Tibial artery (tissue), 4 donors: ENCODE measurements at places on chromosomes 16 and 17.

DNA sequence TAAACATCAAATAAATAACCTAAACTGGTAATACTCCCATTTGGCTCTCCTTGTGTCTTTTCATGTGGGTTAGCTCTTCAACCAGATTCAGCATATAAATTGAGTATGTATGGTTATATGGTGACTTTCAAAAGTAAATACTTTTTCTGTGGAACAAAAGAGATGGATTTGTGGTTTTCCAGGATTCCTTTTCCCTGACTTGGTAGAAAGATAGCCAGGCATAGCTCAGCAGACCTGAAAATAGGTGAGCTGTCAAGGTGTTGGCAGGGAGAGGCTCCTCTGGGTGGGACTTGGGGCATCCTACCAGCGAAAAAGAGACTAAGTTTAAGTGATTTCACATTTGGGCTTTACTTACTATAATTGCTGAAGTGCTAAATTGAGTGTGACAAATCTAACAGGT is 80.3 kb downstream of the FTO start:
- DNase-seq: no peak

GRCh38 chr16:56399047-56399446 is 26.3 kb downstream of the AMFR start:
- no peak for DNase-seq

DNA sequence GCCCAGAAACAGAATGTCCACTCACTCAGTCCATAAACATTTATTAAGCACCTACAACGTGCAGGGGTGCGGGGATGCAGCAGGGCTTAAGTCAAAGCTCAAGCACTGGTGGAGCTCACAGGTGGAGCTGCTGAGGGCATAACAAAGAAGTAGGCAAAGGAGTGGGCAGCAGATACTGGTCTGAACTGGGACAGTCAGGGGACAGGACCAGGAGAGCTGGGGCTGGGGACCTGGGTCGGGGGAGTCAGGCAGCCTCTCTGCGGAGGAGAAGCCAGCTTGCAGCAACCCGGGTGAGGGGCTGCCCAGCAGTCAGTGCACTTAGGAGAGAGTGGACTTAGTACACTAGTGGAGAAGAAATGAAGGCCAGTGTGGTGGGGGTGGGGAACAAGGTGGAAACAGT is 10.0 kb upstream of the TNFRSF13B start:
- DNase-seq: no peak

DNA sequence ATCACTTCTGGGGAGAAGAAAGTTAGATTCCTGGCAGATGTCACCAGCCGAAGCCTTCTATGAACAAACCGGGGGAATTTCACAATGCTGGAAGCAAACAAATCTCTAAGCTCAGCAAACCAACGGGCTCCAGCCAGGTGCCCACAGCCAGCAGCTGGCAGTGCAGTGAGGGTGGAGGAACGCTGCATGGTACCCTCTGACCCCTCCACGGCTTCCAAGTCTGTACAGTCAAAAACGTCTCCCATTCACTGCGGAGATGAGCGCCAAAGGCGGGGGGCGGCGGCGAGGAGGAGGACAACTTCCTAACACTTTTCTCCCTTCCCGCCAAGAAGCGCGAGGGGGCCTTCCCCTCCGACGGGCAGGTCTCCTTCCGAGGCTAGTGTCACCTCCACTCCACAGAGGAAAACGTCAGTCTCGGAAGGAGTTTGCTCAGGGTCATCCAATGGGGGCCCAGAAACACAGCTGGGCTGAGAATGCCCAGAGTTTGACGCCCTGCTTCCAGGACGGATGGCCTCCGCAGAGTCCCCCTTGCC is 924 bp downstream of the ZNF598 start:
- DNase-seq: no peak

GRCh38 chr17:48816438-48816773 is 623 bp downstream of the TTLL6 start:
- no peak for DNase-seq

- DNase-seq: no peak
Observed at GRCh38 chr16:522320-523096, 5.0 kb upstream of the CAPN15 start.

DNA sequence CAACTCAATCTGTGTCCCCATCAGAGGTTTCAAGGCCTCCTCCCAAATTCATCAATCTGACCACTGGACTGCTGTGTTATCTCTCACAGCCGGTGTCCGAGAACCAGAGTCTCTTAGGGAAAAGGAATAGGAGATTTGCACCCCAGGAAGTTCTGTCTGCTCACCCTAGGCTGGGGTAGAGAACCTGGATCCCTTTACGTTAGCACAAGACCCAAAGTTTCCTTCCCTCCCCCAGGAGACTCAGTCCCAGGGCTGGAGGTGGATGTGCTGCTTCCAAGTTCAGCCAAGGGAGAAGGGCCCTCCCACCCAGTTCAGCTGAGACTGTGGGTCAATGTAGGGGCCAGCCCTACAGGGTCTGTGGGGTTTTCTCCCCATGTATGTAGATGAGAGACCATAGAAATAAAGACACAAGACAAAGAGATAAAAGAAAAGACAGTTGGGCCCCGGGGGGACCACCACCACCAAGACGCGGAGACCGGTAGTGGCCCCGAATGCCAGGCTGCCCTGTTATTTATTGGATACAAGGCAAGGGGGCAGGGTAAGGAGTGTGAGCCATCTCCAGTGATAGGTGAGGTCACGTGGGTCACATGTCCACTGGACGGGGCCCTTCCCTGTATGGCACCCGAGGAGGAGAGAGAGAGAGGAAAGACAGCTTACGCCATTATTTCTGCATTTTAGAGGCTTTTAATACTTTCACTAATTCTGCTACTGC is 22.7 kb upstream of the OR1F1 start:
- no peak for DNase-seq

DNA sequence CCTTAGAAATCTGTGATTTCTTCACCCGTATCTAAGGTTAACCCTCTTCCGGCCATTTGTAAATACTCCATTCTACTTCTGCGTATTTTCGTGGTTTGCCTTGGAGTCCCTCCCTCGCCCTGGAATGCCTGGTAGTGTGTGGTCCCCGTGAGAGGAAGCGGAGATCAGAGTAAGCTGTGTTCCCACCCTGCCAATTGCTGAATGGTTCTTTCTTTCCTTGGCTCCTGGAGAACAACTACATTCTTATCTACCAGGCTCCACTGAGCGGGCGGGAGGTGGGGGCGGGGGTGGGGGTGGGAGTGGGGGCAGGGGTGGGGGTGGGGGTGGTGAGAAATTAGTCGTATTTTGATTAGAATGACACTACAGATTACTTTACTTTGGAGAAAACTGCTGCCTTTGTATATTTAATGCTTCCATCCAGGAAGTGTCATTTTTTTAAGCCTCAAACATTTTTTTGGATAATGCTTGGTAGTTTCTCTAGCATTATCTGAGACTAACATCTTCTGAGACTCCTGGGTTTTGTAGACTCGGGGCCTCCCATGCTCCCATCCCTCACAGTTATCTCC is 20.9 kb upstream of the FASN start:
- DNase-seq: no peak

DNA sequence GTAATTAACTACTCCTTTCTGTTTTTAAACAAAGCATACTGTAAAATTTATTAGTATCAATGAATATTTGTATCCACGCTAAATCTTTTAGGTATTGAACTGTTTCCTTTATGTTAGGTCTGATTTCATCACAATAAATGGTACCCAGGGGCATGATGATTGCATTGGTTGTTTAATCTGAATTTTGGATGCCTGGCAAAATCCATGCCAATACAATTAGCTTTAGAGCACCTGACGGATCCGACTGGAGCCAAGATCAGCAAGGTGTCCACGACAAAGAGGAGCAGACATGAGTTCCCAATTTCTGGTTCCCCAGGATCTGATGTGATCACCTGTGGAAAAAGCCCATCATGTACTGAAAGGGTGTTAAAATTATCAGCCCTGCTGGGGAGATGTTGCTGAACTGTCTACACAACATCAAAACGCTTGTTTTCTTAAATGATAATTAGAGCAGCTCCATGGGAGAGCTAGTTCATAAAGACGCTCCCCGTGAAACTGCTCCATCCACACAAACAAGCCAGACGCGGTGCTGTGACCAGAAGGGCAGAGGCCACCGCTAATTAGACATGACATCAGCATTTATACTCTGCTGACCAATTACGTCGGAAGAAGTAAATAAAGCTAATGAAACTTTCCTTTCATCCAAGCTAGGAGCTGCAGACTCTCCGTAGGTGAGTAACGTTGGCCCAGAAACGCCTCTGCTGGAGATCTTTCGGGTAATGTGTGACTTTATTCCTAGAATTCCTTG is 151.7 kb downstream of the CPPED1 start:
- DNase-seq: no peak

- no peak for DNase-seq
Observed at GRCh38 chr17:43906951-43907424, 348 bp downstream of the MPP2 start.

DNA sequence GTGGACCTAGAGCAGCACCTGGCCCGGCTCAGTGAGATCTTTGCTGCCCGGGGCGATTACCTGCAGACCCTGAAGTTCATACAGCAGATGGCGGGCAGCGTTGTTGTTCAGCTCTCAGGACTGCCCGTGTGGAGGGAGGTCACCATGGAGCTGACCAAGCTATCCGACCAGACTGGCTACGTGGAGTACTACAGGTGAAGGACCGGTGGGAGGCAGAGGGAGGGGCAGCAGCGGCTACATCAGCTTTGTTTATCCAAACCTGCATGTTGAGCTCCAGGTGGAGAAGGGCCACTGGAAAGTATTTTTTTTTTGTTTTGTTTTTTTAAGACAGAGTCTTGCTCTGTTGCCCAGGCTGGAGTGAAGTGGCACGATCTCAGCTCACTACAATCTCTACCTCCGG is 23.9 kb downstream of the TTYH2 start:
- DNase-seq: no peak

GRCh38 chr16:78048319-78048718 is 26.0 kb downstream of the CLEC3A start:
- no peak for DNase-seq

GRCh38 chr17:52831536-52831935 is 673.0 kb upstream of the CA10 start:
- no peak for DNase-seq

DNA sequence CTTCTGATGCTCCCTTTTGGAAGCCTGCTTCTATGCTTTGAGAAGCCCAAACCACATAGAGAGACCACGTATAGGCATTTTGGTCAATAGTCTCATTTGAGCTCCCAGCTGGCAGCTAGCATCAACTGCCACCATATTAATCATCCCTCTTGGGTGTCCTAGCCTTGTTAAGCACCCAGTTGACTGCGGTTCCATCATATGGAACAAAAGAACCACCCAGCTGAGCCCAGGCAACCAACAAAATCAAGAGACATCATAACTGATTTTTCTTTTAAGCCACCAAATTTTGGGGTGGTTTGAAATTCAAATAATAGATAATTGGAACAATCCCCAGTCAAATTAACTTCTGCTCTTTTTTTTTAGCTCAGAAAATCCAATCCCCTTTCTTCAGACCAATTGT is 53.9 kb downstream of the HS3ST3B1 start:
- DNase-seq: no peak

DNA sequence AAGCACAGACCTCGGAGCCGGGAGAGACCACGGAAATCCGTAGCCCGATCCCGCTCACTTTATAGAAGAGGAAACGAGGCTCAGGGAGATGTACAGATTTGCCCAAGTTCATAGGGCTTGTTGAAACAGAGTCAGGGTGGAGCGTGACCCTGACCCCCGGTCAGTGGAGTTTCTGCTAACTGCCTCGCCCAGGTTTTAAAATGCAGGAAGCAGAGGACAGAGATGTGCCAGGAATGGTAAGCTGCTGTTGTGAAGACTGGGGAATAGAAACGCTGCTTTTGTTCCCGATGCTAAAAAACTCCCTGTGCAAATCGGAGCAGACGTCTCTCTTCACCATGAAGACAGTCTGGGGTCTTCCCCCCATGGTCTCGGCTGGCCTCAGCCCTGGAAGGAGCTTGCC is 403.0 kb downstream of the SEC14L1 start:
- DNase-seq: no peak

DNA sequence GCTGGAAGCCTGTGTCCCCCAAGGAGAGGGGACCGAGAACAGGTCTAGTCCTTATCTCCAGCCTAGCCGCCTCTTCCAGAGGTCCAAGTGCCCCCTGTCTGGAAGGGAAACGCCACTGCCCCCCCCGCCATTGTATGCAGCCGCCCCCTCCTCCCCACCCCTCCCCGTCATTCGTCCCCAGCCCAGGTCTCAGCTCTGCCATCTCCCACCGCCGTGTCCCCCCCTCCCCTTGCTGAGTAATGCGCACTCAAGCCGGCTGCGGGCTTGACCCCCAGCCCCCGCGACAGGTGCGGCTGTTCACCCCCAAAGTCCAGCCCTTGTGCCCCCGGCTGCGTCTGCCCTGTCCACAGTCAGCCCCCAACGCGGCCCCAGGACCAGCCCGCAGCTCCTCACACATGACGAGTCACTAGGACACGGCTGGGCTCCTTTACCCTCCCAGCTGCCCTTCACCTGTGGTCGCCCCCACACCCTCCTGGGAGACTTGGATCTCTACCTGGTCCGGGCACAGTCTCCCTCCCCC is 622 bp downstream of the GPRC5B start:
- no peak for DNase-seq

- no peak for DNase-seq
Observed at GRCh38 chr17:28967221-28968135, 16.2 kb upstream of the PHF12 start.

DNA sequence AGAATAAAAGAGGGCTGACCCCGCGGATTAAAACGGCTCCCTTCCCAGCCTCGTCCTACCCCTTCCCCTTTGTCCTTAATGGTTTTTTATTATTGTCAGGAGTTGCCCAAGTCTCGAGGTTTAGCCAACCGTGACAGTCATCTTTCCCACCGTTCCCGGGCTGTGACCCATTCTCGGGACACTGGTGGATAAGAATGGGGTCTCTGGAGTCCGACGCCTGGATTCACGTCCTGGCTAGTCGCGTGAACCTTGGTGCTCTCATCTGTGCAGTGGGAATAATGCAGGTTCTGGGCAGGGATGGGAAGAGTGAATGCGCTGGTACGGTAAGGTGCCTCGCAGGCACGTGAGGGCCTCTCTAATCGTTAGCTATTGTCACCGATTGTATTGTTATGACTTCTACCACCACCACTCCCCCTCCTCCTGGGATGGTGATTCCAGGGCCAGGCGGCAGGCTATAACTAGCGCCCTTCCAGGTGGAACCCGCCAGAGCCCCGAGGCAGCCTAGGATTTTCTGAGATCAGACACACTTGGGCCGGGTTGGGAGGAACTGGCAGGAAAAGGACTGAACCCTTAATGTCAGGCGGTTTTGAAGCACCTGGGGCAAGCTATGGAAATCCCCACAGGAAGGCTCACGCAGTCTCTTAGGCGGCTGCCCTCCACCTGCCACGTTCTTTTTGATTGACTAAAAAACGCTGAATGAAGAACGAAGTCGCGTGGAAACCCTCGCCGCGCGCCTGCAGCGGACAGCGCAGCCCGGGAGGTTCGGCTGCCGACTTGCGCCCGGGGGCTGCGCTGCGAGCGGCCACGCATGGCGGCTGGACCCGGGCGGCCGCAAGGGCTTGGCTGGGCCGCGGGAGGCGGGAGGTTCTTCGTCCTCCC is 2.7 kb downstream of the HS3ST3B1 start:
- no peak for DNase-seq
